Inflammatory macrophage (primary cell): ENCODE measurements at places on chromosomes 1 and 21.

- no peak for DNase-seq
Measured at GRCh38 chr1:2918441-2918840, 102.8 kb upstream of the ACTRT2 start.

DNA sequence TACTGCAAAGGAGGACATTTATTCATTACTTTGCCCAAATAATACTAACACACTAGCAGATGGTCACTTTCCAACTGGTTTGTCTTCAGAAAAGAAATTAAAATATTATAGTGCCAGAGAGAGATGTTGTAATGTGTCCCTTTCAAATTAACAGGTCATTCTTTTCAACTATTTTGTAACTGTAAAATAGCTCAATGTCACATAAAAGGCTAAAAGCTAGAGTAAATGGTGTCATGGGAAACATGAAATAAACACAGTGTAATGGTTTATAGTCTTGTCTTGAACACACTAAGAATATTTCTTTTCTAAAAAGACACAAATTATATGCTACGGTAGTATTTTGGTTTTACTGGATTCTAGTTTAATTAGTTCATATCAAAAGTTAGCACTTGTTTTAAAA is 77.8 kb downstream of the ADGRL2 start:
- DNase-seq, result no peak

- no peak for DNase-seq
Measured at GRCh38 chr21:32777269-32777668, 5.7 kb upstream of the PAXBP1 start.

- no peak for DNase-seq
Measured at GRCh38 chr1:29481031-29481430, 244.7 kb downstream of the PTPRU start.

- peak; percentile 68 for DNase-seq
Measured at GRCh38 chr1:248822148-248823032, 3.3 kb downstream of the SH3BP5L start.

- DNase-seq, result no peak
Measured at GRCh38 chr1:98557895-98558294, 103.6 kb upstream of the SNX7 start.

DNA sequence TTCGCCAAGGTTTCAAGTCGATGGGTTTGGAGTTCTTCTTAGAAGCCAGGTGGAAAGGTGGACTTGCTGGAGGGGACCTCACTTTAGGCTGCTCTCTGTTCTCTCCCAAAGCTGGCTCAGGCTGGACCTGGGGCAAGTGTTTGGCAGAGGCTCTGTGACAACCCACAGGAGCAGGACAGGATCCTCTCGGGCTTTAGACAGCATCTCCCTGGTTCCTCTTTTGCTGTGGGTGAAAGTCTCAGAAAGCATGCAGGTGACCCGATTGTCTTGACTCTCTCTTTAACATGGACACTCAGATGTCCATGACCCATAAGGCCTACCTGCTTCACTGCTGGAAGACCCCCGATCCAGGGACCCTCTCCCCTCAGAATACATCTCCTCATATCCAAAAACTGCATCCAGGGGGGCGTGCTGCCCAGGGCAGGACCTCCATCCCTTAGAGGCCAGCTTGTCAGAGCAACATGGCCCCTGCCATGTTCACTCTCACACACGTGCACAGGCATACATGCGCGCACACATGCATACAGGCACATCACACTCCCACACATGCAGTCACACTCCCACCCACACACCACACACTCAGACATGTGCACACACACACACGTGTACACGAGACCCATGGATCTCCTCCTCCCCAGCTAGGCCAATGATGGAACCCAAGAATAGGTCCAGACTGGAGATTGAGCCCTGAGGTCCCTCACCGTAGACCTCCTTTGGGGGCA is 21.3 kb downstream of the MRPL37 start:
- DNase-seq, result no peak

- DNase-seq, result no peak
Measured at GRCh38 chr1:204480515-204480914, 14.1 kb downstream of the PIK3C2B start.
